H1 (cell line): ENCODE measurements at places on chromosomes 7 and 10.

GRCh38 chr7:13017333-13017857 lies 330.0 kb downstream of the ARL4A start:
- no peaks in the 10 kb centered on the region for H3K36me3 ChIP-seq
- H3K4me1 ChIP-seq: peaks cover 8% of the 10 kb centered on the region
- H3K4me3 ChIP-seq: no peak overlapping the region
- no peak overlapping the region for H3K27ac ChIP-seq
- no peaks in the 10 kb centered on the region for H3K27me3 ChIP-seq
- no peak for DNase-seq

DNA sequence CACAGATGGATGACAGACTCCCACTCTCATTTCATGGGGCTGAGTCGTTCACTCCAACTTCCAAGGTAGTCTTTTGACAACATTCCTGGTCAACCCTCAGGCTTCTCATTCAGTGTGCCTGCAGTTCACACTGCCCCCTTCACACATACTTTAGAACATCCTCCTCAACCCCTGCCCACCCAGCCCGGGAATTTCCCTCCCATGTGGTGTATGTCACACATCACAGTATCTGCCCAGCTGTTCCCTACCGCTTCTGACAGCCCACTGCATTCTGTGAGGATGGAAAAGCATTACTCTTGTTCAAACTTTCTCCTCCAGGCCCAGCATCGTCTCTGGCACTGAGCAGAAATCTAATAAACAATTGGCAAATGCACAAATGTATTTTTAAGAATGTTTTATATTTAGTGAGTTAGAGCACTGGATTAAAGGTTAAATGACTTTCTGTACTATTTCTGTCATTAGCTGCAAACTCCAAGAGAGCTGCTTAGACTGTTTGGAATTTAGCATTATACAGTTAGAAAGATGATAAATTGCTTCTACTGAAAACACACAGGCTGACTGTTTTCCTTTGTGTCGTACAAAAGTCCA lies 110.4 kb downstream of the SFMBT2 start:
- H3K27ac ChIP-seq: no peak overlapping the region
- no peaks in the 10 kb centered on the region for H3K36me3 ChIP-seq
- peaks cover 3% of the 10 kb centered on the region; the same call in 1 of the 2 replicates for H3K4me1 ChIP-seq
- no peaks in the 10 kb centered on the region for H3K27me3 ChIP-seq

- no peaks in the 10 kb centered on the region for H3K27me3 ChIP-seq
- H3K4me3 ChIP-seq: no peak overlapping the region
- H3K36me3 ChIP-seq: no peaks in the 10 kb centered on the region
- peaks cover 5% of the 10 kb centered on the region; the same call in 1 of the 2 replicates for H3K4me1 ChIP-seq
- no peak overlapping the region for H3K27ac ChIP-seq
Observed at GRCh38 chr7:24920451-24921361, 59.3 kb downstream of the OSBPL3 start.

- no peaks in the 10 kb centered on the region; the same call in 1 of the 2 replicates for H3K4me1 ChIP-seq
- H3K4me3 ChIP-seq: no peak overlapping the region
- peak; percentile 40 for DNase-seq
- no peaks in the 10 kb centered on the region for H3K27me3 ChIP-seq
- no peaks in the 10 kb centered on the region for H3K36me3 ChIP-seq
- H3K27ac ChIP-seq: no peak overlapping the region
Observed at GRCh38 chr7:39894904-39895303, 55.2 kb upstream of the CDK13 start.

DNA sequence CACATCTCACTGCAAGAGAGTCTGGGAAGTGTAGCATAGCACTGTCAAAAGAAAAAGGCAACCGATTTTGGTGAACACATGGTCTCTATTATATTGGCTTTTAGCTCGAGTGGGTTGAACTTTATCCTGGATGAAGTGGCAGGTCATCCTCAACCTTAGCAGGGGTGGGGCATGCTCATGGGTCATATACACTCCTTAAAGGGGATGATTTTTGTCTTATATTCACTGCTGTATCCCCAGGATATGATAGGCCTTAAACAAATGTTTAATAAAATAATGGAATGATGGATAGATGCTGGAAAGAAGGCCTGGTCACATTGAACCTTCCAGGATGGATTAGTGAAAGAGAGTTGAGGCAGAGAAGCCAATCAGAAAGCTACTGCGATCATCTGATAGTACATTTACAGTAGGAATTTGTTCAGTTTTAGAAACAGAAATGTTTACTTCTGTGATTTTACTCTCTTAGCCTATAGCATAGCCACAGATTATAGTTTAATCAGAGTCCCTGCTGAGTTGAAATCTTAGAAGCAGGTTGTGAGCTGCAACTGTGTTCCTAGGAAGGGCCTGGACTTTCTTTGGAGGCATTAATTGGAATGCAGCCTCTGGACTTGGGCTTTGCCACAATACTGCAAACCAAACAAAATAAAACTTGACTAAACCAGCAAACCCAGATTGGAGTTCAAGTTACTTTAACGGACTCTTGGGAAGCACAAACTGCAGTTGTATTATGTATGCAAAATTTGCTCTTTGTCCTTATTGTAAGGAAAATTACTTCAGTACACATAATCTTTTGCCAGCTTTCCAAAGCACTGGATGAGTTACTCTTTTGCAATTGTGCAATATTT lies 138.3 kb downstream of the BMPER start:
- H3K4me3 ChIP-seq: no peak overlapping the region
- no peaks in the 10 kb centered on the region for H3K36me3 ChIP-seq
- H3K4me1 ChIP-seq: no peaks in the 10 kb centered on the region
- no peak for DNase-seq

DNA sequence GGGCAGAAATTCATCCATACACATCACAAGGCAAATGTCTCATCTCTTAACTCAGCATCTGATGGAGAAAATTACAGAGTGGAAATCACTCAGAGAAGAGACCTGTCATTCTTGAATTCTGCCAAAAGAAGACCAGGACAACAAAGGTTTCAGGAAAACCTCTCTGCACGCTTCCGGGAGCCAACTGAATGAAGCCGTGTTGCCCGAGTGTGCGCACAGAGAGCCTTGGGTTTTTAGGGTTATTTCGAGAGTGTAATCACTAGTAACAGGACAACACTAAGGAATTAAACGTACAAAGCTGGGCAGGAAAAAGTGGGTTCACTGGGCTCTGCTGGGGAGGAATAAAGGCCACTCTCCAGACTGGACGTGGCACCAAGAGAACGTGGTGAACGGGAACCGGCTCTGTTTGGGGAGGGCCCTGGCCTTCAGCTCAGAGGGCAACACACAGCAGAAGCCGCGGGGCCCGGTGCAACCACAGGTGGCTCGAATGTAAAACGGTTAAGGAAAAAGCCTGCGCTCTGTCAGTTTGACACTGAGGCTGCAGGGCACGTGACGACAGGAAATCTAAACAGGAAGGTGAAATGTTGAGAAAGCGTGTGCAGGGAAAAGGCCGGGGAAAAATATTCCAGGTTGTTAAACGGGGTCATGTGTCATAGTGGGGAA lies 331.5 kb downstream of the DNAJB6 start:
- no peak for DNase-seq
- peaks cover 2% of the 10 kb centered on the region; the same call in 1 of the 2 replicates for H3K27me3 ChIP-seq
- no peak overlapping the region for H3K27ac ChIP-seq

GRCh38 chr10:31590023-31590800 lies 271.2 kb downstream of the ZEB1 start:
- no peak overlapping the region for H3K4me3 ChIP-seq
- H3K36me3 ChIP-seq: no peaks in the 10 kb centered on the region
- no peak for DNase-seq
- H3K27me3 ChIP-seq: no peaks in the 10 kb centered on the region
- no peaks in the 10 kb centered on the region; the same call in none of the 2 replicates for H3K4me1 ChIP-seq
- no peak overlapping the region for H3K27ac ChIP-seq

GRCh38 chr10:96890580-96890979 lies 58.5 kb downstream of the LCOR start:
- peaks cover 4% of the 10 kb centered on the region; the same call in 1 of the 2 replicates for H3K4me1 ChIP-seq
- H3K27ac ChIP-seq: no peak overlapping the region
- H3K4me3 ChIP-seq: no peak overlapping the region
- peaks cover 5% of the 10 kb centered on the region; the same call in 1 of the 2 replicates for H3K36me3 ChIP-seq
- DNase-seq: no peak

- H3K27me3 ChIP-seq: no peaks in the 10 kb centered on the region
- no peaks in the 10 kb centered on the region for H3K36me3 ChIP-seq
- DNase-seq: no peak
- no peak overlapping the region for H3K4me3 ChIP-seq
- no peak overlapping the region for H3K27ac ChIP-seq
- peaks cover 3% of the 10 kb centered on the region for H3K4me1 ChIP-seq
Observed at GRCh38 chr7:148260599-148260998, 330.0 kb upstream of the C7orf33 start.

DNA sequence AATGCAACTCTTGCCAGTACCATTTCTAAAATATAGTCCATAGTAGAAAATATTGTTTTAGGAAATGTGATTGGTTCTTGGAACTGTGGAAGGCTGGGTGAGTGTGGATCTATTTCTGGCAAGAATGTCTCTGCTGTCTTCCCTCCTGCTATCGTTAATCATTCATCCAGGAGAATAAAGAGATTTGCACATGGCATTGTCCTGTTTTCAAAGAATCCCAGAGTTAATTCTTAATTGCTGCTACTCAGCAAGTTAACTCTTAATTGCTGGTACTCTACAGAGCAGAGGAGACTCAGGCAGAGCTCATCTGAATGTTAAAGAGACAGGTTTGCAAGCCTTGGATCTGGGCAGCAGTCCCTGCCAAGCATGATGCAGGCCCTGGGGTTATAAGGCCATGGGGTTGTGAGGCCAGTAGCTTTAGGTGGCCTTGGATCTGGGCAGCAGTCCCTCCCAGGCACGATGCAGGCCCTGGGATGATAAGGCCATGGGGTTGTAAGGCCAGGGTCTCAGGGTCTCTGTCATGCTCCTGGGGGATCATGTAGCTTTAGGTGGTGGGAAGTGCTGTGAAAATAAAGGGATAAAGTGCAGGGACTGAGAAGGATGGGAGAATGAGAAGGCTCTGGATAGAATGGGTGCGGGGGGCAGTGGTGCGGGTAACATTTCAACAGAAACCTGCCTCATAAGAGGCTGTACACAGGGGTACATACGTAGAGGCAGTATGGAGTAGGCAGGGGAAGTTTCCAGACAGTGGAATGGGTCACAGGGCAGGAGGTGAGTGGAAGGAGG lies 162.3 kb downstream of the SVIL start:
- no peak for DNase-seq
- peaks cover 6% of the 10 kb centered on the region; the same call in 1 of the 2 replicates for H3K36me3 ChIP-seq
- no peaks in the 10 kb centered on the region for H3K4me1 ChIP-seq
- no peaks in the 10 kb centered on the region for H3K27me3 ChIP-seq

DNA sequence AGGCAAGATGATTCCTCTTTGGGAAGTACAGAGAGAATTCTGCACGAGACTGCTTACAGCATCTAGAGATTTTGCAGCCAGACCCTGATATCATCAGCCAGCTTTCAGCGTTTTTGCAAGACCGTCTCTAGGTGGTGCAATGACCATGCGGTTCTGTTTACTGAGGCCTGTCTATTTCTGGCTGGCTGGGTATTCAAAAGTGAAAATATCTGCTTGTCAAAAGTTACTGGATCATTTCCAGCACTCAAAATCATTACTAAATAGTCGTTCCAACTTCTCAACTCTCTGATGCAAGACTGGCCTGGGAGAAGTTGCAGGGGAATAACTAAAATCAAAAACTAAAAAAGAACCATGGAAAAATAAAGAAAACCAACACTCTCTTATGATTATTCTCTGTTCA lies 240.1 kb downstream of the ELMO1 start:
- H3K27me3 ChIP-seq: no peaks in the 10 kb centered on the region
- H3K36me3 ChIP-seq: no peaks in the 10 kb centered on the region
- no peaks in the 10 kb centered on the region for H3K4me1 ChIP-seq
- H3K27ac ChIP-seq: no peak overlapping the region

- no peak overlapping the region for H3K27ac ChIP-seq
- no peaks in the 10 kb centered on the region for H3K27me3 ChIP-seq
- no peaks in the 10 kb centered on the region for H3K4me1 ChIP-seq
Observed at GRCh38 chr7:149547126-149547525, 49.5 kb upstream of the ZNF746 start.

DNA sequence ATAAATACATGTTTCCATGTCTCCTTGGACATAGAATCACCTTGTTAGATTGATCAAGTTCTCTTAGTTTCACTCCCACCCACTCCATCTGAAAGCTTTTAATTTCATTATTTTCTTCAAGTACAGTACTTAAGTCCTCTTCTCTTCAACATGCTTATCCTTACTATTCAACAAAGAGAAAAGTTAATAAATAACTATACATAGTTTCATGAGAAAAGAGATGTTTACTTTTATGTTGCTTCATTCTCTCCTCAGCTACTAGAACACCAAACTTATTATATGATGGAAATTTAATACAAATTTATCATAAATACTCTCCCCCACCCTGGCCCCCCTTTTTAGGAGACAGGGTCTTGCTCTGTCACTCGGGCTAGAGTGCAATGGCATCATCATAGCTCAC lies 33.5 kb downstream of the ASZ1 start:
- H3K27ac ChIP-seq: no peak overlapping the region
- H3K27me3 ChIP-seq: no peaks in the 10 kb centered on the region
- no peaks in the 10 kb centered on the region for H3K36me3 ChIP-seq
- no peaks in the 10 kb centered on the region for H3K4me1 ChIP-seq
- H3K4me3 ChIP-seq: no peak overlapping the region

- no peak overlapping the region for H3K27ac ChIP-seq
- H3K27me3 ChIP-seq: no peaks in the 10 kb centered on the region
- no peak for DNase-seq
Observed at GRCh38 chr10:124943301-124944092, 1.6 kb downstream of the ZRANB1 start.

- no peaks in the 10 kb centered on the region for H3K36me3 ChIP-seq
- no peaks in the 10 kb centered on the region for H3K27me3 ChIP-seq
- peaks cover 10% of the 10 kb centered on the region; the same call in 1 of the 2 replicates for H3K4me1 ChIP-seq
- no peak overlapping the region for H3K27ac ChIP-seq
- no peak for DNase-seq
- H3K4me3 ChIP-seq: no peak overlapping the region
Observed at GRCh38 chr10:120788771-120789170, 62.4 kb upstream of the WDR11 start.

DNA sequence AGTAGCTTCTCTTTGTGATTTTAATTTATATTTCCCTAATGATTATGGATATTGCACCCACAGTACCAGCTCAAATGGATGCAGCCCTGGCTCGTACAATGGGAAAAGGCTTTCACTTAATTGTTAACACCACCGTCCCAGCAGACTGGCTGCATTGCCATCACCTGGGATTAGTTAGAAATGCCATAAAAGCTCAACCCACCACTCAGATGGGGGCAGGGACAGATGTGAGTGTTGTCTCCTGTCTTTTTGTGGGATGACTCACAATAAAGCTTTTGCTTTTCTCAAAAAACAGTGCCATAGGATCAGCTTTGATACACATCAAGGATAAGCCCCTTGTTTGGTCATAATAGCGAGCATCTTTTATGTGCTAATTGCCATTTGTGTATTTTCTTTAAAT lies 729.1 kb downstream of the TNS3 start:
- no peaks in the 10 kb centered on the region for H3K4me1 ChIP-seq
- no peak overlapping the region for H3K4me3 ChIP-seq
- H3K27me3 ChIP-seq: no peaks in the 10 kb centered on the region
- no peaks in the 10 kb centered on the region for H3K36me3 ChIP-seq

- no peaks in the 10 kb centered on the region for H3K36me3 ChIP-seq
- H3K4me1 ChIP-seq: peaks cover 6% of the 10 kb centered on the region
- no peaks in the 10 kb centered on the region for H3K27me3 ChIP-seq
- no peak overlapping the region for H3K4me3 ChIP-seq
- H3K27ac ChIP-seq: no peak overlapping the region
Observed at GRCh38 chr10:62015994-62016393, 114.5 kb downstream of the ARID5B start.

- H3K27me3 ChIP-seq: no peaks in the 10 kb centered on the region; the same call in none of the 2 replicates
- H3K4me3 ChIP-seq: no peak overlapping the region
- H3K4me1 ChIP-seq: no peaks in the 10 kb centered on the region
- H3K36me3 ChIP-seq: no peaks in the 10 kb centered on the region
Observed at GRCh38 chr10:90977162-90977854, 56.4 kb upstream of the ANKRD1 start.
